HT1080 (cell line): ENCODE measurements at places on chromosomes 4 and X.

- no peak for DNase-seq
These were observed 30.4 kb upstream of the QRFPR start for GRCh38 chr4:121411151-121411744.

GRCh38 chrX:131083510-131084142 lies 25.5 kb downstream of the ARHGAP36 start:
- DNase-seq: no peak

GRCh38 chrX:150762258-150763165 lies 69.3 kb downstream of the MTMR1 start:
- no peak for DNase-seq

GRCh38 chr4:6198768-6199421 lies 1.5 kb downstream of the JAKMIP1 start:
- no peak for DNase-seq

DNA sequence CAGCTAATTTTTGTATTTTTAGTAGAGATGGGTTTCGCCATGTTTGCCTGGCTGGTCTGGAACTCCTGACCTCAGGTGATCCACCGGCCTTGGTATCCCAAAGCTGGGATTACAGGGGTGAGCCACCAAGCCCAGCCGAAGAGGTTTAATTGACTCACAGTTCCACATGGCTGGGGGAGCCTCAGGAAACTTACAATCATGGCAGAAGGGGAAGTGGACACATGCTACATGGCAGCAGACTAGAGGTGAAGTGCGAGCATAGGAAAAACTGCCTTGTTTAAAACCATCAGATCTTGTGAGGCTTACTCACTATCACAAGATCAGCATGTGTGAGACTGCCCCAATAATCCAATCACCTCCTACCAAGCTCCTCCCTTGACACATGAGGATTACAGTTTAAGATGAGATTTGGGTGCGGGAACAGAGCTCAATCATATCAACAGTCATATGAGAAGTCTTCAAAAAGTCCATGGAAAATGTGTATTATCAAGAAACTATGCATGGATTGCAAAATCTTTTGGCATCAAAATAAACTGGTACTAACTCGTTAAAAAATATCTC lies 25.8 kb upstream of the RPL39 start:
- DNase-seq: no peak

DNA sequence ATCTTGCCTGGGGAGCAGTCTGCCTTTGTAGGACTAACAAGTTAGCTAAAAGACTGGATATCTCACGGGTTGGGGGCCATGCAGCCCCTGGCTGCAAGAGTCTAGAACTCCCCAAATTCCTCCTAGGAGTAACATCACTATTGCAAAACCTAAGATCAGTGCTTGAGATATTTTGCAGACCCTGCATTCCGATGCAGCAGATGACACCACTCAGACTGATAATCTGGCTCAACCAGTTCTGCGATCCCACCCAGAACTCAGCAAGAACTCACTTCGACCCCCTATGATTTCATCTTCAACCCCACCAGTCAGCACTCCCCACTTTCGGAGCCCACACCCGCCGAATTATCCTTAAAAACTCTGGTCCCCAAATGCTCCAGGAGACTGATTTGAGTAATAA lies 834.0 kb downstream of the C4orf33 start:
- no peak for DNase-seq

- no peak for DNase-seq
These were observed 87.0 kb upstream of the NDP start for GRCh38 chrX:44060221-44060620.

DNA sequence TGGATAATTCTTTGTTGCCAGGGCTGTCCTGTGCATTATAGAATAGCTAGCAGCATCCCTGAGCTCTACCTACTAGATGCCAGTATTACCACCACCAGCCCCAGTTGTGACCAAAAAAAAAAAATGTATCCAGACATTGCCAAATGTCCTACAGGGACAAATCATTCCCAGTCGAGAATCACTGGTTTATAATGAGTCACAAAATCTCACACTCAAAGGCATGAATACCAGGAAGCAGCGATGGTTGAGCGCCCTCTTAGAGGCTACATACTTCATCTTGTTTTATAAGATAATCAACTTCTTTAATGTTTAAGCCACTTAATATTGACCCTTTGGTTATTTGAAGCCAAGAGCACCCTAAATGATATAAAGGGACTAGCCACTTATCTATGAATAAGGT lies 297.3 kb downstream of the DHX15 start:
- DNase-seq: peak; percentile 3

DNA sequence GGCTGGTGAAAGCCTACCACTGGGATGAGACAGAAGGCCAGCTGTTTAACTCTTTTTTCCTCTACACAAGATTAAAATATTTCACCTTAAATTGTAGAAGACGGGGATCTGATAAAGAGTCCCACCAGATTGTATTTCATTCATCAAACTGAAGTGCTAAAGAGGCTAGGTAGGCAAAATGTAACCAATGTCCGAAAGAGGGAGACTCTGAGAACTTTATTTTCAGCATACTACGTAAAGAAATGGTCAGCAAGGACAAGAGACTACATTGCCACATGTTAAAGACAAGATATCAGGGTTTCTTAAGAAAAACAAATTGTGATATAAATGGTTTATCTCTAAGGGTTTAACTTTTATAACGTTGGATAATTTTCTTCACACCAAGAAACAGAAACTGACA lies 71.6 kb upstream of the INPP4B start:
- no peak for DNase-seq

DNA sequence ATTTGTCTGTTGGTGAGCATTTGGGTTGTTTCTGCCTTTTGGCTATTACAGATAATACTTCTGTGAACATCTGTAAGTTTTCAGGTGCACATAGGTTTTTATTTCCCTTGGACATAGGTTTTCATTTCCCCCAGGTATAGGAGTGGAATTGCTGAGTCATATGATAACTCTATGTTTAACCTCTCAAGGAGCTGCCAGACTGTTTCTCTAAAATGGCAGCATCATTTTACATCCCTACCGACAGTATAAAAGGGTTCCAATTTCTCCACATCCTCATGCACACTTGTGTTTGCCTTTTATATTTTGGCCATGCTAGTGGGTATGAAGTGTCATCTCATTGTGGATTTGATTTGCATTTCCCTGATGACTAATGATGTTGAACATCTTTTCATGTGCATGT lies 53.5 kb downstream of the TMEM164 start:
- peak; percentile 22 for DNase-seq

GRCh38 chrX:8815460-8816065 lies 14.4 kb upstream of the FAM9A start:
- peak; percentile 52 for DNase-seq

GRCh38 chr4:105345838-105346237 lies 128.0 kb downstream of the PPA2 start:
- no peak for DNase-seq

DNA sequence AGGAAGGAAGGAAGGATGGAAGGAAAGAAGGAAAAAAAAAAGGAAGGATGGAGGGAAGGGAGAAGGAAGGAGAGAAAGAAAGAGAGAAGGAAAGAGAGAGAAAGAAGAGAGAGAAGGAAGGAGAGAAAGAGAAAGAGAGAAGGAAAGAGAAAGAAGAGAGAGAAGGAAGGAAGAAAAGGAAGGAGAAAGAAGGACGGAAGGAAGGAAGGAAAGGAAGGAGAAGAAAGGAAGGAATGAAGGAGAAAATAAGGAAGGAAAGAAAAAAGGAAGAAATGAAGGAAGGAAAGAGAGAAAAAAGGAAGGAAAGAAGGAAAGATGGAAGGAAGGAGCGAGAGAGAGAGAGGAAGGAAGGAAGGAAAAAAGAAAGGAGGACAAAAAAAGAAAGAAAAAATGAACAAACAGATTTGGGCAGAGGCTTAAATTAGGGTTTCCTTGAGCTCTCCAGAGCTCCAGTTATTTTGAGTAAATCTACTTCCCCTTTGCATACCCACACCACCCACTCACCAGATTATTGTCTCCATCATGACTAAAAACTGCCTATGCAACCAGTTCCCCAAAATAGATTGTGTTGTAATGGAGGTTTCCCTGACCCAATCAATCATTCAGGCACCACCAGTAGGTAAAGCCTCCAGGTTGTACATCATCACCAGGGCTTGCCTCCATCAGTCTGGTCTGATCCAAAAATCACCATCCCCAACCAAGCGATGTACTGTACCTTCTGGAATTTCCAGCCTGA lies 1722.9 kb upstream of the PCDH10 start:
- no peak for DNase-seq

- DNase-seq: no peak
These were observed 45.5 kb downstream of the ETNPPL start for GRCh38 chr4:108717386-108717785.

DNA sequence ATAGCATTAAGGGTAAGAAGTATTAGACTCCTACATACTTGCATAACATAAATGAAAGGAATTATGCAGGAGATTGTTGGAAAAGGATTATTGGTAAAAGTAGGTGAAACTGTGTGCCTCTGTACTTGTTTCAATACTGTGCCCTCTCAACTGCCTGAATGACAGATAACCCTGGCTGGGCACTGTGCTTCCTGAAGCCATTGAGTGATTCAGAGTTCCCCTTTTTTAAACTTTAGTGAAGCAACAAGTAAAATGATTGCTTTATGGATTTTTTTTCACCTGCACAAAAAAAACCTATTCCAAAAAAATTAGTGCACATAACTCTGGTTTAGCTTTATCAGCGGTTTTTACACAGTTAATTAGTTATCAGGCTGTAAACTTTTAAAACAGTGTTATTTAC lies 204.8 kb downstream of the TRAM1L1 start:
- DNase-seq: no peak

- DNase-seq: no peak
These were observed 125.7 kb upstream of the NDST3 start for GRCh38 chr4:117908306-117909207.

DNA sequence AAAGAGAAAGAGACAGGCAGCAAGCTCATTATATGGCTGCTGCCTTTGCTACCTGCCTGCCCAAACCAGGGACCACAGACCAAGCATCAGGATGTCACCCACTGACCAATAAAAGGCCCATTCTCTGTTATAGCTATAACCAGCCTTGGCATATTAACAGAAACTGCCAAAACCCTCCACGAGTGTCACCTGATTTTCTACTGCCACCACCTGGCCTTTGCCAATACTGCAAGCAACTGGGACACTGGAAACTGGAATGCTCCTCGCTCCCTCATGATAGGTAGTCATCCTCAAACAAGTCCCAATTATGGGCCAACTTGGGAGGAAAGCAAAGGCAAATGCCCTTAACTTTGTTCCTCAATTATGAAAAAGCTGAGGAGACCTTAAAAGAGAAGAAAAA lies 76.0 kb downstream of the SPIN4 start:
- DNase-seq: peak; percentile 19

DNA sequence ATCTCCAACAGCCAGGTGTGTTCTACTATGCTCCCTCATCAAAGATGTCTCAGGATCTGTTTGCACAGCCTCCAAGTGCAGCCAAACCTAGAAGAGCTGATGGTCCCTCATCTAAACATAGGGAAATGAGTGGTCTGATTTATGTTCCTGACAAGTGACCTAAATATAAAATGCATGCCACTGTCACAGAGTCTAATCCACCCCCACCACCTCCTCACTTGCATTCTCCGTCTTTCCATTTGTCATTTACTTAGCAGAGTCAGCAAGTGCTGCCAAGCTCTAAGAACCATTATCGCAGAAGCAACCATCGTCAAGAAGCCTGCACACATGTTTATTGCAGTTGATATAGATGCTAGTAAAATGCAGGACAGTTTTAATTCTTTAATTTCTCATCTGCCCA lies 33.1 kb upstream of the VCX3A start:
- no peak for DNase-seq

DNA sequence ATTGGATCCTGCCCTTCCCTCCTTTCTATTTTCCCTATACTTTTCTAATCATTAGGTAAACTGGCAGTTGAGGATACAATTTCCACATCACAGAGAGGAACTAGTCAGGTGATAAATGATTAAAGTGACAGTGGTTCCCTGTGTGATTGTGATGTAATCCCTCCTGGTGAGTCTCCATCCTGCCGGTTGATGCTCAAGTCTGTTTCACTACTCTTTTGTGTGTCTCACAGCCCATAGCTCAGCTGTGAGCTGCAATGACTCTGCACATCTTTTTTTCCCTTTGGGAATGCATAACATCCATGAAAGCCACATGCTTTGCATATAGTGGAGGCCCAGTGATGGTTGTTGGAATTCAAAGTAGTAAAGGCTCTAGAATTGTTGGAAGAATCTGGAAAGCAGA lies 60.4 kb downstream of the CCNI start:
- DNase-seq: peak; percentile 83

DNA sequence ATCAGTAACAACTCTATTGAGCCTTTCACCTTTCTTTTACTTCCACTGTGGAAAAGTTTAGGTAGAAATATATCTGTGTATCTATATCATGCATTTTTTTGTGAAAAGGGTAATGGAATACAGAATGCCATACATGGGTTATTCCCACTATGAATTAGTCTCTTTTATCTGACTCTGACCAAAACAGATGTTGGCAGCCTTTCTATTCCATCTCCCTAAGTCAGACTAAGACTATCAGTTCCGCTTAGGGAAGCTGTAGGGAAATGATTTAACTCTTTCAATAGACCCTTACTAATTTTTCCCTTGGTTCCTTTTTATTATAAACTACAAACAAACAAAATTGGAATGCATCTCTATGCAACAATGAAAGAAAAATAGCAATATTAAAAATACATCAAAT lies 92.3 kb upstream of the LEF1 start:
- no peak for DNase-seq

GRCh38 chrX:103376979-103377324 lies 614 bp downstream of the BEX3 start:
- no peak for DNase-seq

- DNase-seq: no peak
These were observed 24.9 kb downstream of the SH3BP2 start for GRCh38 chr4:2817701-2818350.
